Glomerular endothelial cell (primary cell): ENCODE measurements at places on chromosomes 13 and 19. TPM values are rescaled to one million over a fixed set of nuclear protein-coding genes. Genes with fewer than 3 reads are reported as not detected.

CABP5 gene
- not detected in 2 replicates for total RNA-seq

PCDH20 gene
- total RNA-seq, result 0.10 TPM in 1 of 2 replicates, not detected in the other

SYCN gene
- total RNA-seq, result not detected in 2 replicates

CDC42EP5 gene
- 172 and 177 TPM in 2 replicates for total RNA-seq

FOXA3 gene
- not detected in 2 replicates for total RNA-seq

ATP8B3 gene
- total RNA-seq, result 1.5 and 5.1 TPM in 2 replicates

CCDC8 gene
- total RNA-seq, result 3.3 and 4.5 TPM in 2 replicates

MADCAM1 gene
- total RNA-seq, result 0.41 TPM in 1 of 2 replicates, not detected in the other

AP1M1 gene
- 127 and 151 TPM in 2 replicates for total RNA-seq

RDH8 gene
- not detected in 2 replicates for total RNA-seq

PSG11 gene
- not detected in 2 replicates for total RNA-seq

PABPC3 gene
- total RNA-seq, result 0.05 and 0.06 TPM in 2 replicates

ERICH6B gene
- not detected in 2 replicates for total RNA-seq

DIRAS1 gene
- 0.47 and 3.1 TPM in 2 replicates for total RNA-seq

PRRG2 gene
- 1.6 and 12.2 TPM in 2 replicates for total RNA-seq

OPA3 gene
- total RNA-seq, result 14.9 and 16.6 TPM in 2 replicates

NLRP4 gene
- total RNA-seq, result not detected in 2 replicates

KLK7 gene
- not detected in 2 replicates for total RNA-seq
